ENCODE measurements at places on chromosomes 4 and X. TPM values are rescaled to one million over a fixed set of nuclear protein-coding genes. Genes with fewer than 3 reads are reported as not detected.

DNA sequence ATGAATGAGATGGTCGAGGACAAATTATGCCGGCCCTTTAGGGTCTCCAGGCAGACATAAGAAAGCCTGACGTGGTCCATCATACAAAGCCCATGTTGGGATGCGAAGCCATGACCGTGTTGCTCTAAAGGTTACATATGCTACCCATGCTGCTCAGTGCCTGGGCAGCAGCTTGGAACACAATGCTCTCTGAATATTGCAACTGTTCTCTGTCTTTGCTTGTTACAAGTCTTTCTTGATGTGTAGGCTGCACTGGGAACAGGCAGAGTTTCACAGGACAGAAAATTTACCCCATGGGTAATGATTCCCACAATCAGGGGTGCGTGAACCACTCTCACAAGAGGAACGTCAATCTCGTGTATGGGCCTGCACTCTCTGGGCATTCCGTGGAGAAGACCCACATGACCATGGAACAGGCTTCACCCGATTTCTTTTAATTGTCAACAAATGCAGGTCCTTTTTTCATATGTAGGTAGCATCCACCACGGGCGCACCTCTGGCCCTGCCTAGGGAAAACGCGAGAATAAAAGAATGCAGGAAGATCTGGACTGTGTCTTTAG is 66.3 kb downstream of the NBDY start:
- DNase-seq = no peak

DNA sequence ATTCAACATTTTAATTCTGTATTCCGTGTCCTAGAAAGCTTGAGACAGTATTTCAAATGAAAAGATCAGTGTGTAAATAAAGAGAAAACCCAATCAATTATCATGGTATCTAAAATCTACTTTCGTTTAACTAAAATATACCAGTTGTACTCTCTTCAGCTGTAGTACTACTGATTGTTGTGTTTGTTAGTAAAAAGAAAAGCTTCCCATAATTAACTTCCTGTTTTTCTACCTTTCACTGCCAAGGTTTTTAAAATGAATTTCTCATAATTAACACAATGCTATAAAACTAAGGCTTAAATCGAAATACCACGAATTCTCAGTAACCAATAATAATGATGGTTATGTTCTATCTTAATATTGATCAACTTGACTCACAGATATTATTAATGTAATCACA is 37.4 kb downstream of the PPP3CA start:
- DNase-seq = no peak

The CLDN2 gene
- not detected for total RNA-seq

DNA sequence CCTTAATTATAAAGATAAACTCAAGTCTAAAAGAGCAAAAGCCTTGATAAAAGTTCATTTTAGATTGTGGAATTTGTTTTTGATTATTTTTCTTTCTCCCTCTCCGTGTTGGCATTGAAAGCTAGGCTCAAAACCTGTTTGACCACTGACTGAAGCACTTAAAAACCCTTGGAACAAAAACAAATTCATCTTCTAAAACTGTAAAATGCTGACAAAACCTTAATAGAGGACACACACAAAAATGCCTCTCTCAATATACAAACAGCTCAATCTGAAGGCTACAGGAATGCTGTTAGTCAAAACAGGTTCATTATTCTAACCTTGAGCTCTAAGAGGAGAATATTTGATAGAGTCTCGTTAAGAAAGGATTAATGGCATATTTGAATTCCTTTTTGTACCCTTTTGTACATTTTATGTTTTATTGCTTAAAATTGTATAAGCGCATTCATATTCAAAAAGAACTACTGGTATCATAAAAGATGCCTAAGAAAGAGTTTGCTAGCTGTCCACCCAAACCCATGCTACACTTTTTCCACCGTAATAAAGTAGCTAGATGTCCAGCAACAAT is 74.3 kb upstream of the NAP1L5 start:
- no peak for DNase-seq

The NXF2 gene
- total RNA-seq = 1.9 TPM

The PDE6B gene
- 4.2 TPM for total RNA-seq

DNA sequence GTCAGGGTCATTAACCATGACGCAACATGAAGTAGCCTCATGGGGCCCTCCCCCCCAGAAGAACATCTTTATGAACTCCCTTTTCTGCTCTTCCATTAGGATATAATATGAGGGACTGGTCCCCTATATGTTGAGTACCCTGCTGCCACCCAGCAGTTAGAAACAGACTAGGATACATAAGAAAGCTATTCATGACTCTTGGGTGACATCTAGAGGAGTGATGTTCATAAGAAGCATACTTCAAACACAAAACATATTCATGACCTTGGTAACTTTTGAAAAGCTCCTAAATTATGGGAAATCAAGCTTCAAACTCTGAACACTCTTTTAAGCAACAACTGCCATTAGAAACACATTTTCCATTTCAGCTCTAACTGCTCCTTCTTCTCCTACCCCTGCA is 155.2 kb upstream of the SPIN4 start:
- DNase-seq = no peak
